GM13976 (cell line): ENCODE measurements at places on chromosomes 3 and 15.

GRCh38 chr3:187210545-187211327, 13.4 kb downstream of the RTP1 start:
- DNase-seq = no peak

DNA sequence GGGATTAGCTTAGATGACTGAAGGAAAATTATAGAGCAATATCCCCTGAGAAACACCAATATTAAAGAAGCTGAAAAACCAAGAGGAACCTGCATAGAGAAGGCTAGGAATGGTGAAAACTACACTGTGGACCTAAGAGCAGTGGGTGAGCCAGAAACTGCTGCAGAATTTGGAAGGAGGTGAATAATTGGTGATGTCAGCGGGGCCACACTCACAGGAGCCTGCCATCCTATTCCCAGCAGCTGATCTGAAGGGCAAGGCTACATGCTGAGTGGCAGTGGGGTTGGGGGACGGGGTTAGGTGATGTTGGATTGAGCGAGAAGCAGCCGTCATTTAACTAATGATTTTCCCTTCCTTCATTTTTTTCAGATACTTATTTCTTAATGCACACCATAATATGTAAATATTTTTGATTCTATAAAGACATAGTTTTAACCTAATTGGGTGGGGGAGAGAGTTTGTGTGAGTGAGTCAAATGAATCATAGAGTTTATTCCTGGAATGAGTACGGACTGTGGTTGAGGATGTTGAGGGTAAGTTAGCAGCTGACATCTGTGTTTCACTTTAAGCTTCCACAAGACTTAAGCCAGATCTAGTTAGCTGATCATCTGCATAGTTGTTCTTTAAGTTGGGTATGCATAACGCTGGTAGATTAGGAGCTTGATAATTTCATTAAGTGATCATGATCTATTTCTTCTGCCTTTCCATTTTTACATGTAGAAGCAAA, 222.8 kb downstream of the PTPRG start:
- no peak for DNase-seq

GRCh38 chr3:165641569-165642310, 195.5 kb downstream of the BCHE start:
- no peak for DNase-seq

DNA sequence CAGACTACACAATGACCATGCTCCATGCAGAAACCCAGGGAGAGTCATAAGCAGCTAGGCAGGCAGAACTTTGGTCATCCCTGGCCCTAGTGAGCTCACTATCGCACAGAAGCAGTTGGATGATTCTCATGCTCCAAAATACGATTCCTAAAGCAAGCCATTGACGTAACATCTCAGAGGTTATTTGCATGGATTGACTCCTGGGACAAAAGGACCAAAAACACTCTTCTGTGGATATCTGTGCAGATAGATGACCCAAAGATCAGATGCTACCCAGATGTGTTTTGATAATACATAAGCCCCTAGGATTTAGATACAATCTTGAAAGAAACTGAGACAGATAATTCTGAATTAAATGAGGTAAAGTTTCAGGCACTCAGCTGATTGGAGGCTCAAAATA, 33.4 kb upstream of the STT3B start:
- DNase-seq = no peak

DNA sequence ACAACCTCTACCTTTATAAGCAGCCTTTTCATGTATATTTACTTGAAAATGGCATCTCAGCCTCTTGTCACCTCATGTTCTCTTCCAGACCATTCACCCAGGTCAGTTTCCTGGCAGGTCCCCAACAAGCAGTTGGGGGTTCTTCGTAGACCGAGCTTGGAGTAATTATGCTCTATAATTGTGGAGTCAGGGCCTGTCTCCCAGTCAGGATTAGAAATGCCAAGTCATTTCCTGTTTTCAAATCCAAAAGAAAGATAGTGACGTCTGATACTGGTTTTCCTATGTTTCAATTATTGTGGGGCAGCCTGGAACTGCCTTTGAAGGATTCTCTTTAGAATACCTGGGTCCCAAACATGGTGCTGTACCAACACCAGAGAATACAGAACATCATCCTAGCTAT, 430.6 kb downstream of the MECOM start:
- no peak for DNase-seq

- no peak for DNase-seq
Measured at GRCh38 chr15:44298878-44299277, 10.4 kb downstream of the GOLM2 start.

DNA sequence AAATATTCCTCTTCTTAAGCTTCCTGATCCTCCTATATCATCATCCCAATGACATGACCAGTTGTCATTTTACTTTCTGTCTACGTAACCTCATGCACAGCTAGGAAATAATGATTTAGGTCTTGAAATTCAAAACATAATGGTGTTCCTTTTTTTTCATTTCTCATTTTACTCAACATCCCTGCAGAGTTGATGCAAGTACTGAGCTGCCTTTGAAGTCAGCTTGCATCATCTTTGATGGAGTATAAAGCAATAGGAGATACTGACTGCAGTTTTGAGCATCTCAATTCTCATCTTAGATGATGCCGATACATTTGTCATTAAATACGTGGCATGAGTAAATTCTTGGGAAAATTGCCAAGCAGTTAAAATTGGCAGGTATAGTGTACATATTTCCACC, 346.1 kb downstream of the ZIC1 start:
- no peak for DNase-seq

DNA sequence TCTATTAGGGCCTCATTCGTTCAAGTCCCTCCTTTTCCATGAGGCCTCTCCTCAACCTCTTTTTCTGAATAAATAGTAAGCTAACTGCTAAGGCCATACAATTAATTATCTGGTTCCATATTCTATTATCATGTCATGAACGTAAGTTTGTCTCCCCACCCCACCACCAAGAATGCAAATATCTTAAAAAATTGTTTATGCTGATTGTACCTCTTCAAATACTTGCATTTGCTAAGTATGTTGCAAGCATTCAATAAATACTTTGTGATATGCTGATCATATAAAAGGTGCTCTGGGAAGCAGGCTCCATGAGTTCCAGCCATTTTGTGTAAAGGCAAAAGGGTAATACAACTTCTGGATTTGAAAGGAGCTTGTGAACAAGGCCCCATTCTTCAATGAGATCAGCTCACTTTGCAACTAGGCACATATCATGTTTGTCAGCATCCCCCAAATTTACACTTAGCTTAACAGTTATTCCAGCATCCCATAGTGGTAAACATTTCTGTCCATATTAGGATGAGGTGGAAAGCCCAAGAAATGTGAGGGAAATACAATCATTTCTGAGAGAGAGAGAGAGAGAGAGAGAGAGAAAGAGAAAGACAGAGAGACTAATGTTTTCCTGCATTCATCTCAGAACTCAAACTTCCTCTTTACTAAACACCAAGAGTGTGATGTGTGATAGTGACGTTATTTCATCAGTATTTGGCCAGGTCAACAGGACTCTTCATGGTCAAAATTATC, 33.2 kb downstream of the SLC12A8 start:
- DNase-seq = peak; percentile 68

DNA sequence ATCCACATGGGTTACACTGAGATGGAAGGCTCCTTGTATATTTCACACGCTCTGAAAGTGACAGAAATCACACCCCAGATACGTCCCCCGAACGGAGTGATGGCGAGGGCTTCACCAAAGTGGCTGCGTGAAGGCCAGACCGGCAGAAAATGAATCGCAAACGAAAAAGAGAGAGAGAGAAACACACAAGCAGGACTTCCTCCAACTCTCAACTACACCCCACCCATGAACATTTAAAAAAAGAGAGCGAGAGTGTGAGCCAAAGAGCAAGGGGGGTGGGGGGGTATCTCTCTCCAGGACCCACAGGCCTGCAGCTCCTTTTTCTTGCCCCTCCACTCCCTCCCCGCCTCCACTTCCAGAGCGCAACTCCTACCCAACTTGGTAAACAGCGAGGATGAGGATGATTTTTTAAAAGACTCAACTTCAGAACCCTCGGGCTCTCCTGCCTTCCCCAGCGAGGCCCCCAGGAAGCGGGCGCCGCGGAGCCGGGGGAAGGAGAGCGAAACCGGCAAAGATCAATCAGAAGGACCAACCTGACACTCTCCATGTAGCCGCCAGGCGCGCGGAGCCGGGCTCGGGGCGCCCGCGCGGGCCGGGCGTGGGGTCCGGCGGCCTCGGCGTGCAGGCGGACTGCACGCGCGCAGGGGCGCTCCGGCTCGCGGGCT, 519.1 kb downstream of the FOXP1 start:
- DNase-seq = peak; percentile 50

- DNase-seq = peak; percentile 73
Measured at GRCh38 chr15:90101130-90101968, 919 bp downstream of the IDH2 start.

GRCh38 chr15:93495799-93496637, 407.0 kb upstream of the RGMA start:
- DNase-seq = no peak

DNA sequence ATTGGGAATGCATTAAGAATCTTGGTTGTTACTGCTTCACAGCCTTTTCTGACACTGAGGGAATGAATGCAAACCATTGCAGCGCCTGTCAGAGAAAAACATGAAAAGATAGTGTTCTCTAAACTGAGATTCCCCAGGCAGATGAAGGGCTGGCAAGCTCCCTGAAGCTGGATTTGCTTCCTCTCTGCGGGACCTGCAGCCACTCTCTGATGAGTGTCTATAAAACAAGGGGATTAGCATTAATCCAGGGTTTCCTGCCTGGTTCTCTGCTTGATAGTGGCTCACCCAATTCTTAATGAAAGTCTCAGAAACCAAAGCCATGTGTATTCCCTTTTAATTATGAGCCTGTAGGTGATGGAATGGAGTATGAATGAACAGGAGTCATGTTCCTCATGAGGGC, 344.3 kb upstream of the UMPS start:
- DNase-seq = no peak

- DNase-seq = no peak
Measured at GRCh38 chr15:39625856-39626255, 45.0 kb downstream of the THBS1 start.

DNA sequence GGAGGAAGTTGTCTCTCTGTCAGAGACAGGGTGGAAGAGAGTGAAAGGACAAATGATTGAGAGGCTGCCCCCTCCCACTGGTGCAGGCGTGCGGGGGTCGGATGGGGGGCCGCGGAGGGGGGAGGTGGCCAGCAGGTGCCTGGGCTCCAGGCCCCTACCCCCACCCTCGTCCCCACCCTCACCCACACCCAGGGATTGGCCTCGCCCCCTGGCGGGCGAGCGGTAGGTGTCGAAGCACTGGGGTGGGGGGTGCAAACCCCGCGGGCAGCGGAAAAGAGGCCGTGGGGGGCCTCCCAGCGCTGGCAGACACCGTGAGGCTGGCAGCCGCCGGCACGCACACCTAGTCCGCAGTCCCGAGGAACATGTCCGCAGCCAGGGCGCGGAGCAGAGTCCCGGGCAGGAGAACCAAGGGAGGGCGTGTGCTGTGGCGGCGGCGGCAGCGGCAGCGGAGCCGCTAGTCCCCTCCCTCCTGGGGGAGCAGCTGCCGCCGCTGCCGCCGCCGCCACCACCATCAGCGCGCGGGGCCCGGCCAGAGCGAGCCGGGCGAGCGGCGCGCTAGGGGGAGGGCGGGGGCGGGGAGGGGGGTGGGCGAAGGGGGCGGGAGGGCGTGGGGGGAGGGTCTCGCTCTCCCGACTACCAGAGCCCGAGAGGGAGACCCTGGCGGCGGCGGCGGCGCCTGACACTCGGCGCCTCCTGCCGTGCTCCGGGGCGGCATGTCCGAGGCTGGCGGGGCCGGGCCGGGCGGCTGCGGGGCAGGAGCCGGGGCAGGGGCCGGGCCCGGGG, at the start of gene KAT2B:
KAT2B (plus strand) TSS at position 682 of the 783 bp plus-strand sequence; CDS start at position 714, 32 bp downstream.
- DNase-seq = peak; percentile 86

DNA sequence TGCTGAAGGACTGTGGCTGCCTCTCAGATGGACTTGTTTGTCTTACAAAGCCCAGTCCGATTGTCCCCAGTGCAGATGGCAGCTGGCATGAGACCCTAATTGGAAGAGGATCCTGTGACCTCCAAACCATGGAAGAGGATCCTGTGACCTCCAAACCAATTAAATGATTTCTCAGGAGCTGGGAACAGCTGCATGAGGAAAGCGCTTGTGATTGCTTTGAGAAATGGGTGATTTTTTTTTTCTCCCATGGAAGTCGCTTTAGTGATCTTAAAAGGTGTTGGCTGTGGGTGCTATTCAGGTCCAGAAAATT, 68.4 kb upstream of the LARS2 start:
- no peak for DNase-seq

- no peak for DNase-seq
Measured at GRCh38 chr3:56145410-56145809, 322.9 kb downstream of the ERC2 start.

GRCh38 chr15:78422571-78423340, 15.3 kb upstream of the IREB2 start:
- DNase-seq = peak; percentile 75

DNA sequence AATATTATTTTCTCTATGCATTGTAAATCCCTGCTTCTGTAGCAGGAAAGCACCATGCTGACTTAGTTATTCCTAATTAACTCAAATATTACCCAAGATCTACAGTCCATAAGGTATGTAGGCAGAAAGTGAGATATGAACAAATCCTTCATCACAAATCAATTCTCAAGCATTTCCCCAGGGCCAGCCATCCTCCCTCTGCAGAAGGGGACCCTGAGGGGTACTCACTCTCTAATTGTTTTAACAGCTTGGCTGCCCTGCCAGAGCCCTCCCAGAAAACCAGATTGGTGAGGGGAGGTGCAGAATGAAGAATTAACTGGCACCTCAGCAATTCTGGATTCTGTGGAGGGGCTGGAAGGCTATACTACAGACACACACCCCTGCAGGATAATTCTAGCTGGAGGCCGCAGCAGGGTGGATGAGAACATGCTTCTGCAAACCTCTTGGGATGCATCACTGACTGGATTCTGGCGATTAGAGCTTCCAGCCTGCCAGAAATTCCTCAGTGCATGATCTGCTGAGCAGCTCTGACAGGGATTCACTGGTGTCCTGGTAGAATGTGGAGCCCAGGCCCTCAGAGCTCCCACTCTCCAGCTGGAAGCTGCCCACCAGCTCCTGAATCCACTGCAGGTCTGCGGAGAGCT, 88.6 kb upstream of the HERC1 start:
- no peak for DNase-seq

DNA sequence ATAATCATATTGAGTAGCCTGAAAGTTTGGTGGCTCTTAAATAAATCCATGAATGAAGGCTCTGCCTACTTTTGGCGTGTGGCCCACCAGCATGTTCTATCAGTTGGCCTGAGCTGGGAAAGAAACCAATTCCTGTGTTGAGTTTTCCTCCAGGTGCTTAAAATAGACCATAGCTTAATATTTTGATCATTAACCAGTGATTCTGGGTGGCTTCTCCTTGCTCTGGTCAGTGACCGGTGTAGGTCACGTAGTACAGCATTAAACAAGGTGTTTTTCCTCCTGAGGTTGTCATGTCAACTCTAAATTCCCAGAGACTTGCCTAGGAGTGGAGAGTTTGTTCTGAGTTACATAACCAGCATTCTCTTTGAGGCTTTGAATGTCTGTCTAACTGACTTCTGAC, 1.3 kb downstream of the HHLA2 start:
- no peak for DNase-seq

DNA sequence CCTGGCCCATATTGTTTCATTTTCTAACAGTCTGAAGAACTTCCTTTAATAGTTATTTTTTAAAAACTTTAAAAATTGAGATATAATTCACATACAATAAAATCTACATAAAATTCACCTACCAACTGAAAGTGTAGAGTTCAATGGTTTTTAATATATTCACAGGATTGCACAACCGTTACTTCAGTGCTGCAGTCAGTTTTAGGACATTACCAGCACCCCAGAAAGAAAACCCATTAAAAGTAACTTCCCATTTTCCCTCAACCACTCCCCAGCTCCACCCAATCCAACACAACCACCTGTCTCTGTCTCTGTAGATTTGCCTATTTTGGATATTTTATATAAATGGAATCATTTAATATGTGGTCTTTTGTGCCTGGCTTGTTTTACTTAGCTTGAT, 29.6 kb downstream of the MGA start:
- DNase-seq = no peak
